ENCODE measurements at places on chromosomes 12 and 14. TPM values are rescaled to one million over a fixed set of nuclear protein-coding genes. Genes with fewer than 3 reads are reported as not detected.

Gene RPL10L
- not detected for total RNA-seq

Gene CSRP2
- 158 TPM for total RNA-seq

Gene ZNF605
- 17.3 TPM for total RNA-seq

Gene KCNA1
- 0.92 TPM for total RNA-seq

Gene CD163L1
- 0.18 TPM for total RNA-seq

Gene C14orf180
- total RNA-seq = not detected

Gene KERA
- not detected for total RNA-seq

Gene TBX5
- total RNA-seq = not detected

Gene LRP1-AS
- not detected for total RNA-seq

Gene RTL1
- not detected for total RNA-seq

DNA sequence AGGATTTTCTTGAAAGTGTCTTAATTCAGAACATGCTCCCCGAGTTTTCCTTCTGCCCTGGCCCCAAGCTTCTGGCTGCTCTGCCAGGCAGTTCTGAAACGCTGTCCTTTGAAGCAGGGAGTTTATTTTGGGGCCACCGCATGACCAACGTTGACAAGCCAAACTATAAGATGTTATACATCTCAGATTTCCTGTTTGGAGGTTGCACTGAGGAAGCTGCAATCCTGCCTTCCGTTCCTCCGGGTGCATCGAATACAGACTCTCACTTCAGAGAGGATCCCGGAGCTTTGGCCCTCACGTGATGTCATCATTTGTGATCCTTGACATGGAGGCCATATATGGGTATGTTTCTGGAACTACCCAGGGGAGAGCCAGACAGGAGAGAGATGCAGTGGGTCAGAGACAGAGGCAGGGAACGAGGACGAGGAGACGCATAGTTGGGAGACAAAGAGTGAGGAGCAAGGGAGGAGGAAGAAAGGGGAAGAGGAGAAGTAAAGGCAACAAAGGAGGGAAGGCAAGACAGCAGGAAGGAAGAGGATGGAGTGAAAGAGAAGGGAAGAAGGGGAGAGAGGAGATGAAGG lies at the start of gene ASB2:
TSS of gene ASB2 (minus strand) at position 94 of the 581 bp plus-strand sequence. CDS start 12,031 bp downstream, outside the sequence.
- no peak for DNase-seq

DNA sequence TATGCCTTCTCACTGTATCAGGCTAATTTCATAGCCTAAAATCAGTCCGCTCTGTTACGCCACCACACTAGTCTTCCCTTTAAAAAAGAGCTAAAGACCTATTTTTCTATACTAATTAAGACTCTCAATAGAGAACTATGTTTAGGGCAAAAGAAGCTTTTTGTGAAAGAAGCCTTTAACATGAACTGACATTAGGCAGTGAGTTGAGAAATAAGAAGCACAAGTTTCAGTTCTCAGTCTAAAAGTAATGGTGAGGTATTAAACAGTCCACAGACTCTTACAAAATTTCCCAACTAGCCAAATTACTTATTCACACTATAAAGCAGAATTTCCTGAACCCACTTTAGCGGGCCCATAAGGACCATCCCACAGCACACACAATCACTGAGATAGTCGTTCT lies 93.7 kb downstream of the SOX5 start:
- DNase-seq = no peak

- DNase-seq = no peak
Observed at GRCh38 chr12:111178181-111179081, 190.5 kb downstream of the PHETA1 start.

GRCh38 chr12:68951652-68952051 lies 18.7 kb upstream of the CPM start:
- DNase-seq = no peak

GRCh38 chr12:109343677-109344076 lies 4.0 kb upstream of the MYO1H start:
- no peak for DNase-seq

DNA sequence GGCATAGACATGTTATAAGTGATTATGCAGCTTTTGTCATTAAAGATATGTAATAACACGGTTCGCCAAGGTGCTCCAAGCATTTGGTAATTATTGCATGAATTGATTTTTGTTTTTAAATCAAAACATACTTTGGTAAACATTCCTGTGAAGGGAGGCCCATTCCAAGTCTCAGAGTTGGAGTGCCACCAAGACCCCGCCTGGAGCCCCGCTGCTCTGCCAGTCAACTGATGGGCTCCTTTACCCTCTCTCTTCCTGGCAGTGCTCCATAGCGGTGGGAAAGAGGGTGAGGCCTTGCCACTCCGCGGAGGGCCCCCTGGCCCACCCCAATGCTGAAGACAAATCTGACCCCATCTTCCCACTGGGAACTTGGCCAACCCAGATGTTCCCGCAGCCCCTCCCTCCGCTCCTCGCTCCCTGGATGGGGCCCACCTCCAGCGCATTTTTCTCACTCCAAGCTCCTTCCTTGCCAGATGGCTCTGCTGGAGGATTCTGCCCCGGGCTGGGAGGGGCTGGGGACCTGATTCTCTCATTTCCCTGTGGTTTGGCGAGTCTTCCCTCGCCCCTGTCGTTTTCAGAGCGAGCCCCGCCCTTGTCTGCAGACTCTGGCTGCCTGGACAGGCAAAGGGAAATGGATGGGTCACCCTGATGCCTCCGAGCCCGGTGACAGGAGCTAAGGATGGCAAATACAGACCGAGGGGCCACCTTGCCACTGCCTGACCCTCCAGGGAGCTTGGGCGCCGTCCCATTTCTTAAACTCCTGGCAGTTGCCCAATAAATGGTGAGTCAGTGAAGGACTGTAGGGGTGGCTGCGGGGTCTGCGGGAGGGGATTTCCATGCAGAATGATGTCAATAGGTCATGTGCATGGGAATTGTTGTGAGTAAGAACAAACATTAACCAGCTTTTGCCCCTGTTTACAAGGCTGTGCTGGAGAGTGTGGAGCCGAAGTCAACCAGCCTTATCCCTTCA lies 9.2 kb upstream of the PAPLN start:
- DNase-seq = peak; percentile 60

GRCh38 chr12:54206791-54207190 lies 18.0 kb upstream of the SMUG1 start:
- no peak for DNase-seq

DNA sequence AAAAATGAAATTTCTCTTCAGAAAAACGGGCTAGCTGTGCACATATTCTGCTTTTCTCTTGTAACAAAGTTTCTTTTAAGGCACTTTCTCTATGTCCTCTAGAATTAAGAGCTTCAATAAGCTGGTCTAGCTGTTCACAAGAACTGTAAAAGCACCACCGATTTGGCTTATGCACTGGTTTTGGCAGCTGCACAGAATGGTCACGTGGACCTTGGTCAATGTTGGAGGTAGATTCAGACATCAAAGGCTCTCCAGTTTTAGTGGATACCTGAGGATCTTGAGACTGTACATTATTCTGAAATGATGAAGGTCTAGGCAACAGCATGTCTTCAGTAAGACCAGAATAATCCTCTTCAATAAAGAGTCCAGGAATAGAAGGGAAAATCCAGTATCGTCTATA lies 61.5 kb upstream of the CFL2 start:
- no peak for DNase-seq

- no peak for DNase-seq
Observed at GRCh38 chr14:50658203-50658602, 9.9 kb downstream of the SAV1 start.

GRCh38 chr12:31655208-31655607 lies 4.3 kb upstream of the ETFBKMT start:
- no peak for DNase-seq

- peak; percentile 41 for DNase-seq
Observed at GRCh38 chr14:53152184-53152886, 788 bp downstream of the DDHD1 start.

DNA sequence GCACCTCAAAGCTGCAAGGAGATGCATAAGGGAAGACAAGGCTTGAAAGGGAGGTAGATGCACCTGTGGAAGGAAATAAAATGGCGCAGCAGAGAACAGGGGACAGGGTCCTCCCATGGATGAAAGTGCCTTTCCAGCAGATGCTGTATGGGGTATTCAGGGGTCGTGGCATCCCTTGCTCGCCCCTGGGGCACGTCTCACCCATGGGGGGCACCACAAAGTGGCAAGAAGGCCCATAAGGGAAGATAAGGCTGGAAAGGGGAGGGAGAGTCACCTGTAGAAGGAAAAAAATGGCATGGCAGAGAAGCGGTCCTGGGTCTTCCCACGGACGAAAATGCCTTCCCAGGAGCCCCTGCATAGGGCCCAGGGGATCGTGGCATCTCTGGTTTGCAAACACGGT lies 265.1 kb downstream of the ALG10 start:
- DNase-seq = peak; percentile 5

DNA sequence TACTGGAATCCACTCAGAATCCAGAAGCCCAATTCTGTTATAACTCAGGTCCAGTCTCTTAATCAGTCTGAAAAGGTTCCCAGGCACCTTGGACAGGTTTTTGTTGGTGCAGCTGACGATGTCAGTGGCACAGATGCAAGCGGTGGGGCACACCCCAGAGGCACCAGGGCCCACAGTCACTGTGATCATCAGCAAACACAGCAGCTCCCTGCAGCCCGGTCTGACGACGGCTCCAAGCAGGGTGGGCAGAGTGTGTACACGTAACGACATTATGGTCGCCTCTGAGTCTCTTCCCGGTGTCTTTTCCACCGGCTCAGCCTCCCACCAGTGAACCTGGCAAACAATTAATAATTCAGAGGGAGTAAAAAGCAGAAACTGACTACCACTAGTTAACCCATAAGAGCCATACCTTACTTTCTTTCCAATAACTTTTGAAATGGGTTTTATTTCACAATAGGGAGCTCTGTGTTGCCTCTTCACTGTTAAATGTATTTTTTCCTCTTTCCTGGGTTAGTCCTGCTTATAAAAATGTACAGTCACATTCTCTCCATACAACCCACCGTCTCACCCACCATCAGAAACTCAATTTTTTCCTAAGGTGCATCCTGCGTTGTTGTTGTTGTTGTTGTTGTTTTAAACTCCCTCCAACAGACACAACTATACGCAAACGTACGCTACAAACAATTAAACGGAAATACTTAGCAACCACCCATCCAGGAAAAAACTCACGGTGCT lies 521 bp upstream of the PCED1B start:
- no peak for DNase-seq

DNA sequence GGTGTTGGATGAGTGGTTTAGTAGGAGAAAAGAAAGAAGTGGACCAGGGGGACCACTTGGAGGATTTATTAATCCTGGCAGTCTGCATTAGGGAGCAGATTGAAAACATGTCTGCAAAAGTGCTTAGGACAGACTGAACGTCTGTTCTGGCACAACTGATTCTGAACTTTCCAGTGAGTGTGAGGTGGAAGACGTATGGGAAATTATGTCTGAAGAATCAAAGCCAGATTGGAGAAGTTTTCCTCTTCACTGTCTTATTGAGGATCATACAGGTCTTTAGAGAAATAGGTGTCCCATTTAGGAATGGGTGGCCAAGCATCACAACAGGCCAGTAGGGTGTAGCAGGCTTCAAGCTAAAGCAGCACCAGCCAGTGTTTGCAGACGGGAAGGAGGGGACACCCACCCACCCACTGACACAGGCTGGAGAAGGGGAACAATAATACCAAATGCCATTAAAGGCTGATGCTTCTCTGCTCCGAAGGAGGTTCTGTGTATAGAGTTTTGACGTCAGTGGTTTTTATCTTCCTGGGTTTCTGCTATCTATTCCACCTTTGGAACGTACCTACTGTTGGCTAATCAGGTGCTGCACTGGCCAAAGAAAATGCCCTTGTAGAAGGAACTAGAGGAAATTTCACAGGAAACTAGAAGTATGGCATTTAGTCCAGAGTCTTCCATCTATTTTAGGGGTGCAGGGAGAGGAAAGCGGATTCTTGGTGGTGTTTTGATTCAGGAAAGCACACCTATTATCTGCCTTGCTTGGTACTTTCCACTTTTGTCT lies 1.8 kb downstream of the SRRM4 start:
- DNase-seq = peak; percentile 16

DNA sequence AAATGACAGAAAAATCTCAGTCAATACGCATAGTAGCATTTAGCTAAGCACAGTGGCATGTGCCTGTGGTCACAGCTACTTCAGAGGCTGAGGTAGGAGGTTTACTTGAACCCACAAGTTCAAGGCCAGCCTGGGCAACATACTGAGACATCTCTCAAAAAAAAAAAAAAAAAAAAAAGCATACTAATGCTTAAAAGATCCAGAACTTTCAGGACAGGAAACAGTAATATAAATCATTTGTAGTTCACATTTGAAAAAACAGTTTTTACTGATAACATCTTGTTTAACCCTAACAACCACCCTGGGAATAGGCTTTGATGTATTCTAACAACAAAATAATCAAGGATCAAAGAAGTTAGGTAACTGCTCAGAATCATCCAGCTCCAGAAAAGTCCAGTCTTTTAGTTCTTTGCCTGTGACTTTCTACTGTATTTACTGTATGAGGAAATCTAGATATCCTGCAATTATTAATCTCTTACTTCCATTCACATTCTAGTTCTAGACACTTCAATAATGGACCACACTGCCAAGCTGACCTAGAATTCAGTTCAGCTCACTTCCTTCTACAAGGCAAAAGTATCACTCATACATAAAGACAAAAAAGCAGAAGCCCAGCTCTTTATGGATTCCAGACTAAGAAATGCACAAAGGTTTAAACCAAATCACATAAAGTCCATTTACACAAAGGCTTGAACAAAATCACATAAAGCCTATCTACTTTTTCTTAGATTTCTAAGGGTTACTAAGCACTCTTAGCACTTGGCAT lies 28.5 kb downstream of the PAWR start:
- DNase-seq = no peak

GRCh38 chr14:94375552-94376107 lies 12.8 kb downstream of the SERPINA1 start:
- no peak for DNase-seq

GRCh38 chr12:113041560-113041959 lies 15.0 kb upstream of the DTX1 start:
- DNase-seq = no peak
